ENCODE measurements at places on chromosomes 11 and 22.
A peak's percentile ranks its signal among the peaks of the same experiment; 100 is the strongest.

DNA sequence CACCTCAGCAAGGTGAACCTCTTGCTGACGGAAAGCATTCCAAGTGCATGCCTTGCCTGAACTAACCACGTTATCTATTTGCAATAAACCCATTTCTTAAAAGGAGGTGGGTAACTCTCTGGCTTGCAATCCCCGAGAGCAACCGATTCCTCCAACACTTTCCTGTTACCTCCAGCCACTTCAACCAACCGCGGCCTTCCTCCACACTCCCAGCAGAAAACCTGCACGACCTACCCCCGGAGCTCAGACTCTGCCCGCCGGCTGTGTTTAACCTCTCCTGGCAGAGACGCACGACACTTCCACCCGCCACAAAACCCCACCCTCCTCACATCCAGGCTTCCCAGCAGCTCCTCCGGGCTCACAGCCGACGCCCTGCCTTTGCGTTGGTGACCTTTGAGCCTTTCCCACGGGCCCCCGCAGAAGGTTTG, 708 bp downstream of the SCO2 start:
- no peak for DNase-seq

DNA sequence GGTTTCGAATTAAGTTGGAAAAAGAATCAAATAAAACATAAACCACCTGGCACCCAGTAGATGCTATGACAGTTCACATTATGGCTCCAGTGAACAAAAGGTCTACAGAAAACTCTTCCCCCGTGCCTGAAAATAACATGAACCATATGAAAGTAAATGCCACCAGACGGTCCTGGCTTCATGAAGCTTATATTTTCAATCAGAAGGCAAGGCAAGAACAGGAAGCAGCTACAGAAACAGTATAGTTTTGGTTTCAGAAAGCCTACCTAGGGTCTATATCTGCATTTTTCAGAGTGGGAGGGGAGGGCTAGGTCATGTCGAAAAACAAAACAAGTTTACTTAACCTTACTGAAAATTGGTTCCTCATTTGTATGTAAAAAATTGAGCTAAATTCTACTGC, 9.8 kb downstream of the RAB30 start:
- DNase-seq = no peak

DNA sequence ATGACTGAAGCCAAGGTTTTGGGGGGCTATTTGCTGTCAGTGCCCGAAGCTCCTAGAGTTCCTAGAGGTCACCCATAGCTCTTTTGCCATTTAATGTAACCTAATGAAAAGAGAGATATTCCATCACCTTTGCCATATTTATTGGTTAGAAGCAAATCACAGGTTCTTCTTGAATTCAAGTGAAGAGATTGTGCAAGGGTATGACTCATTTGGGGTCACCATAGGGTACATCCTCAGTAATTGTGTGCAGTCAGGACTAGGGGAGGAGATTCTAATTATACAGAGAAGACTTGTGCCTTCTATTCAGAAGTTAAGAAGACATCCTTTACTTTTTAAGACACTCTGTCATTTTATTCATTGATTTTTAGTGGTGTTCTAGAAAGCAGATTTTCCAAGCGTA, 6.9 kb upstream of the PRAME start:
- no peak for DNase-seq

DNA sequence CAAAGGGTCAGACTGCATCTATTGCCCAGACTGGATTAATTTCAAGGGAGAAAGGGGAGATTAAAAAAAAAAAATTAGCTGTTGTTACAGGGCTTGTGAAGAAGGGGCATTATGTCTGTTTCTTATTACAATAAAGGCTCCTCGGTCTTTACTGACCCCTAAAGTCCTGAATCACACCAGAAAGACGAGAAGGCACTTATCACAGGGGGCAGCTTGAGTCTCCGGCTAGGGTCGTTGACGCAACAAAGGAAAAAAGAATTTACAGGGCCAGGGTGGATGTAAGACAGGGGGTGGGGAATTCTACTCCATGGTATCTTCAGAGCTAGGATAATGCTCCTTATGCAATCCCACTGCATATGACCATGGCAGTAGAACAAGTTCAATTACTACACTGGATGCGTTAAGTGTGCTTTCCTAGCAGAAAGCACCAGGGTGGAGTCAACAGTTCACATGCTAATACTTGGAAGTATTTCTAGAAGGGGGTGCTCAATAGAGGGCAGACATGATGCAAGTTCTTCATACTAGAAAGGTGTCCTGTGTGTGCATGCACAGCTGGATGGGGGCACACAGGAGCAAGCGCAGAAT, 16.5 kb downstream of the DDX17 start:
- DNase-seq = no peak

DNA sequence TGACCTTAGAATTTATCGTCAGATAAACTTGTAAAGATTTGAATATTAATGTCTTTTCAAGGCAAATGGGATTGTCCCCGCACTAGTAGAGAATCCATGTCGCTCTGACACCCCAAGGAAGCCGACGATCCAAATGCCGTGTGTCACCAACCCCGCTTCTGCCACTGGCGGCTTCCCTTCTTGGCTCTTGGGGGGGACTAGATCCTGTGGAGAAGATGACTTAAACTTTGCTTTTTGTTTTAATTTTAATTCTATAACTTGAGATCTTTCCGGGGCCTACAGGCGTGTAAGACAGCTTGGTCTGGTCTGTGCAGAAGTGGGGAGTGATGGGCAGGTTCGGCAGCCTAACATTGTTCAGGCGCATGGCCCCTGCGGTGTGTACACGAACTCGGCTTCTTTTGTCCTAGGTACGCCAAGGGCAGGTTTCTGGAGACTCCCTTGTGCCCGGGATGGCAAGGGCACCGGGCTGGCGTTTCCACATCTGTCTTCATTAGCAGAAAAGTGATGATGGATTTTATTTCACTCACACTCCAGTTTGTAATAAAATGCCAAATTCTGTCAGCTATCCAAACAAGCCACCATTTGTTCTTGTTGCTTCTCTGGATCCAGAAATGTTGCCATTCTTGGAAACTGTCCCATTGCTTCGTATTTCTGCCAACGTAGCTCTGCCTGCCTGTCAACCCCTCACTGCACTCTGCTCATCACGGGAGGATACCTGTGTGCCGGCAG, 6.7 kb downstream of the YDJC start:
- DNase-seq = no peak

DNA sequence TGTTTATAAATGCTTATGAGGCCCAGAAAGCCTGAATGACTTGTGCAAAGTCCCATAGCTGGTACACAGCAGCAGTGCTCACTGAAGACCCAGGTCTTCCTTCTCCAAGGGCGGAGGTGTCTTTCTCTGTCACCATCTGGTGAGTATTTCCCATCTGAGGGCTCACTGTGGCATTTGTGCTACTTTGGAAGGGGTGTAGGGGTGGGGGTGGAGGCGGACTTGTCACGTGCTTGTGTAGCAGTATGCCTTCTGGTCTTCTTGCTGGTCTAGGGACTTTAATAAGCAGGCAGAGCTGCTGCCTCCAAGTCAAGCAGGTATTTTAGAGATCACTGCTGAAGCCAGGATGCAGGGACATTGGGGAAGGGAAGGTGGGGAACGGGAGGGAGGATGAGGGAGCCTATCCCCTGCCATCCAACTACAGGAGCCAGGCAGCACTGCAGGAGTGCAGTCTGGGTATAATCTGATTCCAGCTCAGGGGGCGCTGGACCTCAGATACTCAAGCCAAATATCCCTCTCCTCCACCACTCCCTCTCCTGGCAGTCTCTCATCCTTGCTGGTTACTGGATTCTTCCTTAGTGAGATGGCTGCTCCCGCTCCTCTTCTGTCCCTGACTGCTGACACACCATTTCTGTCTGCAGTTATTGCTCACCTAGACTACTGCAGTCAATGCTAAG, 3.4 kb downstream of the ABCC8 start:
- DNase-seq = no peak

DNA sequence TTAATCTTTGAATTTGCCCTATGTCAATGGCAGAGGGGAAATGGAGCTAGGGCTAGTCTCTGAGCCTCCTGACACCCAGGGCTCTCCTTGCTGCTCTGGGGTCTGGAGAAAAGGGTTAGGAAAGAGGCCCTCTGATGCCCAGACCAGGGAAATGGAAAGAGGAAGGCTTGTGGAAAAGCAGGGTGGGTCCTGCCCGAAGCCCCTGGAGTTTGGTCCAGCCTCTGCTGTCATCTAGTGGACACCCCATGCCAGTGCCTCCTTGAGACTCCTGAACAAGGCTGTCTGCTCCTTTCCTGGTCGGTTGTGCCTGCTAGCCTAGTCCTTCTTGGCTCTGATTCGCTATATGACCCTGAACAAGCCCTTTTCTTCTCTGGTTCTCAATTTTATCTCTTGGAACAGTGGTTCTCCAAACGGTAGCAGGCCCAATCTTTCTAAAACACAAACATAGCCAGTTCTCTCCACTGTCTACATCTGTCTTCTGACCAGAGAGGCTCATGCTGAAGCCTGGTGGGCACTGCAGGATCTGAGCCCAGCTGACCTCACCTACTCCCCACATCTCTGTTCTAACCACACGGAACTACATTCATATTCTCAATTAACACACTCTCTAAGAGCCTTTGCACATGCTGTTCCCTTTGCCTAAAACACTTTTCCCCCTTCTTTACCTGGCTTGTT, 8.8 kb upstream of the PLA2G3 start:
- DNase-seq = peak; percentile 30

DNA sequence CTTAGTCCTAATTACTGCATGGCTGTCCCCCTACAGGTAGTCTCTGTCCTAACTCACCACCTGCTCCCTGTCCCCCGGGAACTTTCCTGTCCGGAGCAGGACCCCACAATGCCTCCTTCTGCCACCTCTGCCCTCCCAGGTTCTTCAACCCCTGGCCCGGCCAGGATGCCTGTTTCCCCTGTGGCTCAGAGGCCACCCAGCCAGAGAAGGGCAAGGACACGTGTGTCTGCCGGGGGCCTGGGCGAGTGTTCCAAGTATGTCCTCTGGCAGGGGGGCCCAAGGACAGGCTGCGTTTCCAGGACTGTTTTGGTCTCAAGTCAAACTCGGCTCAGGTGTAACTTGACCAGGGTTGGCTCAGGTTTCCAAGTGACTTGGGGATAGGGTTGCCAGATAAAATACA, 63.8 kb downstream of the BTG4 start:
- no peak for DNase-seq

DNA sequence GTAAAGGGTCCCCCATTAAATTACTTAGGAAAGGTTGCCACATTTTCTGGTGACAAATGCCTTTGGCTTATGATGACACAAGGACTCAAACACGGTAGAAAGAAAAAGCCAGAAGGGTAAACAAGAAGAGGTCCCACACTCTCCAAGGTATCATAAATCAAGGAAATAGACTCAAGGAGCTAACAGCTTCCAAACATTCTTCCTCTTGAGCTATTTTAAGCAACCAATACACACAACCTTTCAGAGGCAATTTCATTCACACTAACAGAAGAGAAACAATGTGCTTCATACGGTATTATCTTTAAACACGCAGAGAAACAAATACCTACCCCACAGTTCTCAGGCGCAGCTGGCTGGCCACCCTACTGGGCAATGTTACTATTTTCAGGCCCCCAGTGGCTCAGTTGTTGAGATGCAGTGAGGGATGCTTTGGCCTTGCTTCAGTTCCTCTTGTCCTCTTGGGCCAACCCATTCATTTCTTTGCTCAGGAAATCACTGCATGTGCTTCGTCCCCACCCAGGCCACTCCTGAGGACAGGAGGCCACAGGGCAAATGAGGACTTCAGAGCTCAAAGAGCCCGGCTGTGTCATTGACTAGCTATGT, 15.8 kb downstream of the ABTB2 start:
- no peak for DNase-seq

DNA sequence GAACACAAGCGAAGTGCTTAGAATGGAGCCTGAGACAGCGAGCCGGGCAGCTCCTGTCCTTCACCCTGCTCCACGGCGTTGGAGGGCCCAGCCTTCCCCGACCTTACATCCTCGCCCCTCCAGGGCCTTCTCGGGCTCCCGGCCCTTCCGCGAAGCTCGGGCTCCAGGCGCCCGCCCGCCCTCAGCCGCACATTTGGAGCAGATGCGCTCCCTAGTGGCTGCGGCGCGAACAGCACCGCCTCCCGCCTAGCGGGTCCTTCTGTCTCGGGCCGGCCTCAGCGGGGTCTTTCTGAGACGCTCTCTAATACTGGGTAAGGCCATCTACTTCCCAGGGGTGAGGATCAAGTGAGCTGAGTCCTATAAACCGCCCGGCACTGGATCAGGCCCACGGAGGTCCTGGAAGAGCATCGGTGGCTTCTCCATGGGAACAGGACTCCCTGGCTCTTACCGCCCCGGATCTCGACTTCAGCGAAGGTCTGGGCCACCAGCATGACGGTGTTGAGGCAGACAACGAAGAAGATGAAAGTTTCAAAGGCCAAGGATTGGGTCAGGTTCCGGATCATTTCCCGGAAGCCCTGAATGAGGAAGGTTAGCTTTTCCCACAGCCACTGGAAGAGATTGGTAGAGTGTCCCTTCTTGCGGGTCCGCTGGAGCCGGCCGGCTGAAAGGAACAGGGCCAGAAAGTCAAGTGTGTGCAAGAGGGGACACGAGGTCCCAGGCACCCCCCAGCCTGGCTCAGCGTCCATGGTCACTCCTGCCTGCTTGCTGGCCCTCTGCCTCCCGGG, 3.7 kb downstream of the CATSPER1 start:
- no peak for DNase-seq

GRCh38 chr22:39311592-39312400, 7.6 kb downstream of the RPL3 start:
- no peak for DNase-seq

DNA sequence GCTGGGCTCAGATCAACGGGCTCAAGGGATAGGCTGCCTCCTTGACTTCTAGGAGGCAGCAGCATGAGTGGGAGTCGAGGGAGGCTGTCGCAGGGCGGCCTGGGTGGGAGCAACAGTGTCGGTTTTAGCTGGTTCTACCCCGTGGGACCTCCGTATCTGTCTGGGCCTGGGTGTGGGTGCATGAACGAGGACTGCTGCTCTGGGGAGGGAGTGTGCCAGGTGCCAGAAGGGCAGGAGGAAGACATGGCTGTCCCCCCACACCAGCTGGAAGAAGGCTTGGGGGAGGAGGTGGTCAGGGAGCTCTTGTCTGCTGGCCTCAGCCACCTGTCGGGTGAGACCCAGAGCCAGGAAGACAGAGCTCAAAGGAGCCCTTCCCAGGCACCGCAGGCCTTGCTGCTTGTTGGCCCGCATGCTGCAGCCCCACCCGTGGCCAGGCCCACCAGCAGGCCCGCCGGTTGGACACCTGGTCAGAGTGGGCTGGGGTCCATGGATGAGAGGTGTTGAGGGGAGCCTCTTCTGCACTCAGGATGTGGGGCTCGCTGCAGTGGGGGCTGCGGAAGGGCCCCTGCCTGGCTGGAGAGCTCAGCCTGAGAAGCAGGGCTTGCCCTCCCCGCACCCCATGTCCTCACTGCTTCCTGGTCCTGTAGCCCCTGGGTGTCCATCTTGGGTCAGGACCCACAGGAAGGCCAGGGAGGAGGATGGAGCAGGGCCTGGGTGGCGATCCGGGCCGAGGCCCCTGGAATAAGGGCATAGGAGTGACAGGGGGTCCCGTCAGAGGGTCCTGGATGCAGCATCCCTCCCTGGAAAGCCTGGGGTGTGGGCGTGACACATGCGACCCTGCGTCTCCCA, 3.4 kb downstream of the CEND1 start:
- DNase-seq = no peak

GRCh38 chr22:27761000-27761399, 40.6 kb downstream of the MN1 start:
- no peak for DNase-seq

DNA sequence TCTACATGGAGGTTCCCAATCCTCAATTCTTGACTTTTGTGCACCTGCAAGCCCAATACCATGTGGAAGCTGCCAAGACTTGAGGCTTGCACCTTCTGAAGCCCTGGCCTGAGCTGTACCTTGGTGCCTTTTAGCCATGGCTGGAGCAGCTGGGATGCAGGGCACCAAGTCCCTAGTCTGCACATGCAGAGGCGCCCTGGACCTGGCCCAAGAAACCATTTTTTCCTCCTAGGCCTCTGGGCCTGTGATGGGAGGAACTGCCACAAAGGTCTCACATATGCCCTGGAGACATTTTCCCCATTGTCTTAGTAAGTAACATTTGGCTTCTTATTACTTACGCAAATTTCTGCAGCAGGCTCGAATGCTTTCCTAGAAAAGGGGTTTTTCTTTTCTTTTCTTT, 431.9 kb upstream of the ANO5 start:
- no peak for DNase-seq
